ENCODE measurements at places on chromosomes 12 and 14.

GRCh38 chr12:56521590-56522371, at the start of gene RBMS2:
Gene RBMS2, plus strand, starts transcription at chr12:56521820. Its CDS starts 204 bp downstream, at chr12:56522024.
- DNase-seq: peak; percentile 6

DNA sequence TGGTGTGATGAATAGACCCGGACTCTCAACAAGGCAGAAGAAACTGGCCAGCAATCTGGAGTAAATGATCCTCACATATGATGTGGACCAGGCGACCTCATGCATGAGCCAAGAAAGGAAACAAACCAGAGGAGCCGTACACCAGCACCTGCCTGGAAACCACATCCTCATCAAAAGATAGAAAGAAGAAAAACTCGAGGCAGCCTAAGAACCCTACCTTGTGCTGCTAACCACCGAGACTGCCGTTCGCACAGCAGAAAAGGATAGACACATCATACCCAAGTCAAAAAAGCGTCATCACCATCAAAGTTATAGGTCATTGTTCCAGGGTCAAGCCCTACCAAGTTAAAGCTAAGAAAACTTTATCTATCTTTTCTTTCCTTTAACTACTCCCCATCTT, 66.7 kb downstream of the RESF1 start:
- DNase-seq: peak; percentile 37

DNA sequence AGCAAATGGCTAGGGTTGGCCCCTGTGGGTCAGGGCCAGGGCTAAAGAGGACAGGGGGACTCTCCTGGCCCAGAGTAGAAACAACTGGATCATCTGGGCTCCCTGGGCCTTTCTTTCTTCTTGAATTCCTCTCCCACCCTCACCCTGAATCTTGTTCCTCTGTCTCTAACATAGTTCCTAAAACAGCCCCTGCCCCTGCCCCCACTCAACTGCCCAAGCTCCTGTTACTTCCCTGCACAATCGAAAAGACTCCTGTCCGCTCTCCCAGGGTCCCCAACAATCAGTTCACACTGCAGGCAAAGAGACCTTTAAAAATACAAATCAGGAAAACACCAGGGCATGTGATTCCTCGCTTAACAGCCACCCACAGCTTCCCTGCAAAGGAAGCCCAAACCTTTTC, 18.0 kb upstream of the ANKRD33 start:
- no peak for DNase-seq

- DNase-seq: no peak
These were observed 88.1 kb upstream of the WSCD2 start for GRCh38 chr12:108040947-108041346.

GRCh38 chr14:91912035-91912434, 35.5 kb downstream of the FBLN5 start:
- DNase-seq: no peak

GRCh38 chr12:2348482-2348852, 295.7 kb downstream of the CACNA1C start:
- DNase-seq: no peak

DNA sequence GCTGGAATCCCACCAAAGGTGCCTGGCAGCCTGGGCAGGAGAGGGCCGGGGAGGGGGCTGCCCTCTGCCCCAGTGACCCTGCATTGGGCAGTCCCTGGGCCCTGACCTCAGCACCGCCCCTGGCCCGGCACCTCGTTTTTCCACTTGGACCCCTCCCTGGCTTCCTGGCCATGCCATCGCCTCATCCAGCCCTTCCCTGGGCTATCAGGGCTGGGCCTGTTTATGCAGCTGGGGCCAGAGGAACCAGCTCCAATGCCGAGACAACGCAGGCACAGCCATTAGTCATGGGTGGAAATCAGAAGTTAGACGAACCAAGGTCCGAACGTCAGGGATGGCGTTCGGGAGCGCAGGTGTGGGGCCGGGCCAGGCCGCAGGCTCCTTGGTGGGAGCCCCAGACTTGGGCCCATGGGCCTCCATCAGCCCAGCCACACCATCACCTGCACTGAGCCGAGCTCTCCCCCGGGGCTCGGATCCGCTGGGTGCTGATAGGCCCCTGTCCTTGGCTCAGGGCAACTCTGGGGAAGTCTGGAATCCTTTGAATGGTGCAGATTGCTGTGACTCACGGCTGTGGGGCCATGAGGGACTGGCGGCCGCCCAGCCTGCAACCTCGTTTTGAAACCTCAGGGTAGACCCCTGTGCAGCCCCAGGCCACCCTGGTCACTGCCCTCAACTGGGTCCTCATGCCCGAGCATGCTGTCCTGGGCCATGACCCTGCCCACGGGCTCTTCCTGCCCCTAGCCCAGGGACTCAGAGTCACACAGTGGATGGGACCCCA, 169.4 kb downstream of the KIF26A start:
- no peak for DNase-seq

DNA sequence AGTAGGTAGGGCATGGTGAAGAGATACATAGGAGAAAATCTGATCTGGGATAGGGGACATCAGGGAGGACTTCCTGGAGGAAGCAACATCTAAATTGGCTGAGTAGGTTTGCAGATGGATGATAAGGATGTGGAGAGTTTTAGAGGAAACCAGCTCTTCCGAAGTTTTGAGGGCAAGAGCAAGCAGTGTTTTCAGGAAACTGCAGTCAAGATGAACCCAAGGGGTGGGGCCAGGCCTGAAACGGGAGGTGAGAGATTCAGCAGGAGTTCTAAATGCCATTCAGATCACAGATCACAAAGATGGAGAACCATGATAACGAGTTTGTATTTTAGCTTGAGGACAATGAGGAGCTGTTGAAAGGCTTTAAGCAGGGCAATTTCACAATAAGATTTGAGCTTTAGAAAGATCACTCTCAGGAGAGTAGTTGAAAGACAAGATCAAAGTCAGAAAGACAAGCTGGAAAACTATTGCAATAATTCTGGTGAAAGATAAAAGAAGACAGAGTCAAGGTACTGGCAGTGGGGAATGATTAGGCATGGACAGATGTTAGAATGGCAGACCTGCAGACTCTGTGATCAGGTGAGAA, 70.1 kb upstream of the PLXNC1 start:
- no peak for DNase-seq

- no peak for DNase-seq
These were observed 637 bp upstream of the FOXG1 start for GRCh38 chr14:28765831-28766468.

DNA sequence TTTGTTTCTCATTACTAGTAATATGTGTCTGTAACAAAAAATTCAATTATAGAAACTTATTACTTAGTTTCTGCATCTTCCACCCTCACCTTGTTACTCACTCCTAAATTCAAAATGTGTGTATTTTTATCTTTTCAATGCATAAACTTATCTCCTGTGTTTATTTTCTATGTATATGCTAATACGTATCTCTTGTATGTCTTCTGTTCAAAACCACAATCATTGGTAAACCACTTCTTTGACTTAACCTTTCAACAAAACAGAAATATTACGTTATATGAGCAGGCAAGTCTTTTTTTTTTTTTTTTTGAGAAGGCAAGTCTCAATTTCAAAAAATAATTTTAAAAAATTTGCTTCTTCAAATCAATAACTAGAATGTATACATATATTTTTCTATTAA, 39.2 kb upstream of the RPH3A start:
- no peak for DNase-seq

- no peak for DNase-seq
These were observed 11.5 kb downstream of the COL2A1 start for GRCh38 chr12:47992776-47993175.

DNA sequence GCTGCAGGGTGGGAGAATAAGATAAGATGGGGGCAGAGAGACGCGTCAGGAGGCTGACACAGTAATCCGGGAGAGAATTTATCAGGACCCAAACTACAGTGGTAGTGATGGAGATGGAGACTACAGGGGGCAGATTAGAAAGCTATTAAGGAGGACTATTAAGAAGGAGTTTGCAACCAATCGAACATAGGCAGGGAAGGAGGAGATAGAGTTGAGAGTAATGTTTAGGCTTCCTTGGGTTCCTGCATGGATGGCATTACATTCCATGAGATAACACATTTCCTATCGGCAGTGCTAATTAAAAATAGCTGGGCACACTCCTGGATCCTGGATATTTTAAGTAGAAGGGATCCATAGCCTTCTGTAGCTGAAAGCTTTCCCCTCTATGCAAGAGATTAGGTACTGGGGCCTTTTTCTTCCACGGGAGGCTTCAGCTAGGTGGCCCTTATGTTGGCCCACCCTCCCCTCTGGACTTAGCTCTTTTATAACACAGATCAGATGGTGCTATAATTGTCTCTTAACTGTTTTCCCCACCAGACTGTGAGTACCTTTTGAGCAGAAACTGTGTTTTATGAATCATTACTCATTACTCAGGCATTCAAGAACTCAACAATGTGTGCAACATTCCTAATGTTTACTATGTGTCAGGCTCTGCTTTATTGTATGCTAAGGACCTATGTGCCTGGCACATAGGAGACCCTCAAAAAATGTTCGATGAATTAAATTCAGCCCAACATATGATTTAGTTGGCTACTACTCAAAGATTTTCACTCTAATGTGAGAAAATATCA, 113.0 kb downstream of the RMST start:
- no peak for DNase-seq

- DNase-seq: no peak
These were observed 75.3 kb downstream of the SRGAP1 start for GRCh38 chr12:63919756-63920155.

- DNase-seq: no peak
These were observed 1.4 kb downstream of the WSB2 start for GRCh38 chr12:118059341-118060191.

GRCh38 chr12:44847403-44847802, 28.7 kb downstream of the NELL2 start:
- no peak for DNase-seq

DNA sequence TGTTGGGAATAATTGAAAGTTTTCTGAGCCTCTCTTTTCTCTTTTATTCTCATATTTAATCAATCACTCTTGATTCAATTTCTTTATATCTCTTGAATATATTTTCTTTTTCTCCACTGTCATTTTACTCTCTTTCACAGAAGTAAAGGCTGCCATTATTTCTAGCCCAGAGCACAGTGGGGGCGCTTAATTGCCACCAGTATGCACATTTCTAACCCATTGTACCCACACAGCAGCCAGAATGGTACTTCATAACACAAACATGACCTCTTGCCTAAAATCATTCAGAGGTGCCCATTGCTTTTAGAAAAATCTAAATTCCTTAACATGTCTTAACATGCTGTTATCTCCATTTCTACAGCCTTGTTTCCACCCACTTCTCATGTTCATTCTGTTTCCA, 190.2 kb upstream of the LMO3 start:
- DNase-seq: no peak

DNA sequence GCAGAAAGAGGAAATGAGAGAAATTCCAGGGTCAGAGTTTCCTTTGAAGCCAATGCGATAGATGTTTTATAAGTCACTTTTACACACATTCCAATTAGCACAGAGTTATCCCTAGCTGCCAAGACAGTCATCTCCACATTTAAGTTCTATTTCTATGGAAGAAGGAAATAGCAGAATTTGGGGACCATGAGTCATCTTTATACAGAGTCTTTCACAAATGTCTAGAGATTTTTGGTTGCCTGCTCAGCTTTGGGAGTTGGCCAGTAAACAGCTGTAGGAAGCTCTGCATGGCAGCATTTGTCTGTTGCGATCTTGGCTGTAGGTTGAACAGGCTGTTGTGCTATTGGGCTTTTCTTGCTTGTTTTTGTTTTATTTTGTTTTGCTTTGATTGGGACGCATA, 884.3 kb downstream of the GALC start:
- DNase-seq: no peak

- peak; percentile 33 for DNase-seq
These were observed 50.4 kb downstream of the GXYLT1 start for GRCh38 chr12:42094277-42094676.

- DNase-seq: no peak
These were observed 271.1 kb downstream of the RERGL start for GRCh38 chr12:17818931-17819330.

DNA sequence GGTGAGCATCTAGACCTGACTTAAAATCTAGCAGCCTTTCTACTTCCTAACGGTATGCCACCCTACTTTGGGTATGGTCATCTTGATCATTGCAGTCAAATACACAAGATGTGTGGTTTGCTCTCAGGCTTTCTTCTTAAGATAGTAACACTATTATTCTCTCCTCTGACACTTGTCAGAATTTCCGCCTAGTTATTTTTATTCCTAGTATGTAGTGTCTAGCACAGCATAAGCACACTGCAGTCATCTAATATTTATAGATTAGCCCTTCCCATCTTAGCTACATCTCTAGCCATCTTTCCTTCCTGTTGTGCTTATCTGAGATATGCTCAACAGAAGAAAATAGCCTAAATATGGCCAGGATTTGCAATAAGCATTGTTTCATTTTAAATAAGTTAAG, 180.1 kb downstream of the C12orf50 start:
- no peak for DNase-seq

- no peak for DNase-seq
These were observed 136.2 kb downstream of the ETV6 start for GRCh38 chr12:11785712-11786111.

DNA sequence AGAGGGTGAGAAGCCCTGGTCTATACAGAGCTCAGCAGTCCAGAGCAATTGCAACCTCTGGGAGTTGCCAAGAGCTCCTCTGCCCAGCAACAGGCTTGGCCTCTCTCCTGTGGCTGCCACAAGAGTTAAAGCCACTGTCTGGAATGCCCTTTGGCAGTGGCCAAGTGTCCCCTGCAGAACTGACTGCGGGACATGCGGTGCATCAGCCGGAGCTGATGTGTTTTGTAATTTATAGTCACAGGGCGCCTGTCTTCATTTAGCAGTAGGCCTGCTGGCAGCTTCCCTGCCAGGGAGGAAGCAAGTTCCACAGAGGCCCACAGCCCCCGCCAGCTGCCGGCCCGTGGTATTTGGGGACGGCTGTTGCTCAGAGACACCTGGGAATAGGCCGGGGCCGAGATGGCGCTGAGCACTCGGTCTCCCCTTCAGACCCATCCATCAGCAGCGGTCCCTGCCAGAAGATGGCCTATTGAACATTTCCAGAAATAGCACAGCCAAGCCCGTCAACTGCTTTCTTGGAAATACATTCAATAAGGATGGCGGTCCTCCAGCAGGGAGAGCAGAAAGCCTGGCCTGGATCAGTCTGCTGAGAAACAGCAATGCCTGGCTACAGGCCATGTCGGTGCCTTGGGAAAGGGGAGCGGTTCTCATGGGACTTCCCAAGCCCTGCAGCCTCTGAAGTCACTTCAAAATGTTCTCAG, 217.4 kb downstream of the CRADD start:
- DNase-seq: no peak

DNA sequence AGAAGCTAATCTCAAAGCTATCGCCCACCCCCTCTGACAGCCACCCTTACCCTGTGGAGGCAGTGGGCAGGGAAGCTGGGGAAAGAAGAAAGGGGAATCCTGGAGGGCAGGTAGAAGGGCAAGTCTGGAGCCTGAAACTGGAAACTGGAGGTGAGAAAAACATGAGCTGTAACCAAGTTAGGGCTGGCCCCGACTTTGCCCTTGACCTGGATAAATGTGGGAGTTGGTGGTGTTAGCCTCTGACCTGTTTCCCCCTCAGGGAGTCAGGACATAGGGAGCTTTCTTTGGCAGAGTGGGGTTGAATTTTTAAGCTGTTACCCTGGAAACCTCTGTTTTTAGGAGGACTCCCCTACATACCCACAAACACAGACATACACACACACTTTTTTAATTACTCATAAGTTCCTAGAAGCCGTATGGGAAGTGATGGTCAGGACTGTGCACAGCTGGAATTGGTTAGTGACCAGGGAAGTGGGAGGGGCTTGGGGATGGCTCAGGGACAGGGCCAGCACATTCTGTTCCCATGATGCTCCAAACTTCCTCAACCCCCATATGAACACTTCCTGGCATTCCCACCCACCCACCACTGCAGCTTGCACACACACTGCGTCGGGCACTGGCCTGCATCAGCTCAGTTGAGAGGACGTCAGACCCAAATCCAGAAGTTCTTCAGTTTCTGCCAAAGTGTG, 5.0 kb upstream of the MMP19 start:
- DNase-seq: peak; percentile 4
